ENCODE measurements at places on chromosomes 16 and 17.

DNA sequence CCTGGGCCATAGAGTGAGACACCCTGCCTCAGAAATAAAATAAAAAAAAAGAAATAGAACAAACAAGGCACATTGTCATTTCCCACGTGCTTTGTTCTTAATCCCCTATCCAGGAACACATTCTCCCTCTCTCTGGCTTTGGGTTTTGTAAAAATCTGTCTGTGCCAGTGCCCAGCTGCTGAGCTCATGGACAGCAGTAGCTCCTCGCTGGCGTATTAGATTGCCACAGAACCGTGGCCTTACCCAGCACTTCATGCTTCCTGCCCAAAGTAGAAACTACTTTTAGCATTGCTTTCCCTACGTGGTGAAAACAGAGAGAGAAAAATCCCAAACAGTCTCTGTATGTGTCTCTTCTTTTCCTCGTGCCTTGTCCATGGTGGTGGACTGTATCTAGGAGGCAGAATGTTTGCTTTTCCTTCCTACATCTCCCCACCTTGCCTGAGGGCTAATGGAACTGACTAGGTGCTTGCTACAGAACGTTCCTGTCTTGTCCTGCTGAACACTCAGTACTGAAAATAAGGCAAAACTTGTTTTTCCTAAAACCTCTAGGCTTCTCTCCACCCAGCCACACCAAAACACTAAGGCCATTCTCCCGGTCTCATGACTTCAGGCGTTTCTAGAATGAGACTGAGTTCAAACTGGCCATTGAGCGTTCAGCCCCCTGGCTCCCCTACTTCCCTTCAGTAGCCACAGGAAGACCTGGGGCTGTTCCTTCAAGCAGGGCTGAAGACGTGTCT is 26.1 kb downstream of the MNT start:
- no peak for DNase-seq

DNA sequence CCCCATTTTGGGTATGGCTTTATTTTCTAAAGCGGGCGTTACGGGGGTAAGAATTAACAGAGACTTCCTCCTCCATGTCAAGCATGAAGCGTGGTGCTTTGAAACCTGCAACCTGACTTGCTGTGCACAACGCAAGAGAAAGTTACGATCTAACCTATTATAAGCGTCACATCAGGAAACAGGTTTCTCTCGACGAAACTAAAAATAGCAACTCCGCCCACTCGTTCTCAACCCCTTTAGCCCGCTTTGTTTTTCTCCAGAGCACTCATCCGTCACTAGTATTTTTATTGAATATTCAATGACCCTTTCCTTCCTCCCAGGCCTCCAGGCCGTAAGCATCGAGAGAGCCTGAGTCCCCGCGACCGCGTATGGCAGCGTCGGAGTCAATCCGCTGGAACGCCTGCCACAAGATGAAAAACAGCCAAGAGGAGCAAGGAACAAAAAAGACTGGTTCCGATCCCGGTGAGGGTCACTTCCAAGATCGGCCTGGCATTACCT is 555 bp downstream of the NUP88 start:
- DNase-seq: peak; percentile 21

- peak; percentile 91 for DNase-seq
These were observed 5.9 kb upstream of the UBE2O start for GRCh38 chr17:76458580-76459490.

GRCh38 chr16:4572715-4573114 is 16.6 kb downstream of the C16orf96 start:
- no peak for DNase-seq

DNA sequence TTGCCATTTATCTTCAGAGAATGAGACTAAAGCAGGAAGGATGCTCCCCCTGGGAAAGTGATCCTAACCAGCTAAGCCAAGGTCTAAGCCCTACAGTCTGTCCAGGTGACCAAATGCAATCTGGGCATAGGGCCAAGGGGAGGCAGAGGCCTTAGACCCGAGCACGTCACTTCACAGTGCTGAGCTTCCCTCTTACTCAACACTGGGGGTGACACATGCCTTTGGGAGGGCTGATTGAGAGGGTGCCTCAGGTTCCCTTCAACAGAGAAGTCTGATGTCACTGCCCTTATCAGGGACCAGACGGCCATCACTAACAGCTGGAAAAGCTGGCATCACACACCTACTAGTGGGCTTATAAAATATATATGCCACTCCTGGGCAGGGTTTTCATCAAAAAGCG is 4.0 kb downstream of the CIAO2B start:
- no peak for DNase-seq

DNA sequence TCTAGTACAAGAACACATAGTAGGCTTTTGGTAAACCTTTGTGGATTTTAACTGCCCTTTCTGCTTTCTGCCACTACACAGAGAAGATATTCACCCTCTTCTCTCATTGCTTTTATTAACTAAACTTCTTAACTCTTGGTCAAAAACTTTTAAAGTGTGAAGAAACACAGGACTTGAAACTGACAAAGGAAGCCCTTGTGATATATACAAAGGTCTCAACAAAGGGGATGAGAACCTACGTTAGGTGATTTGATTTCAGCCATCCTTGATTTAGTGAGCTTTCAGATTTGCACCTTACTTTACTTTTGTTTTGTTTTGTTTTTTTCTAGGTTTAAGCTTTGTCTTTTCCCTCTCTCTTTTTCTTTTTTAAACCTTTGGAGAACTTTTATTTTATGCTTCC is 66.9 kb downstream of the TBX4 start:
- no peak for DNase-seq

DNA sequence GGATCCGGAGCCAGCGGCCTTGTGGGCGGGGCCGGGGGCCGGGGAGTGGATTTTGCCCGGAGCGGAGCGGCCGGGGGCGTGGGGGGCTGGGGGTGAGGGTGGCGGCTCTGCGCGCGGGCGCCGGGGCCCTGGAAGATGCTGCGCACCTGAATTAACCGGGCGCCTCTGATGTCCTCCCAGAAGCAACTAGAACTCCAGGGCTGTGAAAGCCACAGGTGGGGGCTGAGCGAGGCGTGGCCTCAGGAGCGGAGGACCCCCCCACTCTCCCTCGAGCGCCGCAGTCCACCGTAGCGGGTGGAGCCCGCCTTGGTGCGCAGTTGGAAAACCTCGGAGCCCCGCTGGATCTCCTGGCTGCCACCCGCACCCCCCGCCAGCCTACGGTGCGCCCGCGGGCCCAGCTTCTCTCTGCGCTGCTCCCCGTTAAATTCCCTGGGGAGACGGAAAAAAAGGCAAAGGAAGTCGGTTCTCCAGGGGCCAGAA is 549 bp downstream of the SLC26A11 start:
- peak; percentile 12 for DNase-seq

GRCh38 chr16:86929057-86929871 is 350.9 kb downstream of the FOXL1 start:
- no peak for DNase-seq

GRCh38 chr16:51638339-51639135 is 487.5 kb upstream of the SALL1 start:
- no peak for DNase-seq

DNA sequence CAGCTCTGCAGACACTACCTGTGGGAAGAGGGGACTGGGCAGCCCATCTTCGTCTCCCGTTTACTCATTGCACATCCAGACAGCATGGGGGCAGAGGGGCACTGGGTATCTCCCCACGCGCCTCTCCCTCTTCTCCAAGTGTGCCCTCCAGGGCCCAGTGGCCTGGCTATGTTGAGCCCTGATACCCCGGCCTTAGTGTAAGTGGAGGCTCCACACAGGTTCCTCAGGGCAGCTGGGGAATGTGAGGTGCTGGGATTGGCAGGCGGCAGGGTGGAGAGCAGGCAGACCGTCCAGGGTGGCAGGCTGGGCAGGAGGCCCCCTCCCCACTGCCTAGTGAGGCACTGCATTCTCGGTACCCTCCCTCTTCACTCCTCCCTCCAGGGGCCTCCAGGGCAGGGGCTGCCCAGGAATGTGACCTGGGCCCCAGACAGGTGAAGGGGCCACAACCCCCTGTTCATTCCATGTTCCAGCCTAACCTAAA is 13.2 kb upstream of the NAGLU start:
- no peak for DNase-seq

DNA sequence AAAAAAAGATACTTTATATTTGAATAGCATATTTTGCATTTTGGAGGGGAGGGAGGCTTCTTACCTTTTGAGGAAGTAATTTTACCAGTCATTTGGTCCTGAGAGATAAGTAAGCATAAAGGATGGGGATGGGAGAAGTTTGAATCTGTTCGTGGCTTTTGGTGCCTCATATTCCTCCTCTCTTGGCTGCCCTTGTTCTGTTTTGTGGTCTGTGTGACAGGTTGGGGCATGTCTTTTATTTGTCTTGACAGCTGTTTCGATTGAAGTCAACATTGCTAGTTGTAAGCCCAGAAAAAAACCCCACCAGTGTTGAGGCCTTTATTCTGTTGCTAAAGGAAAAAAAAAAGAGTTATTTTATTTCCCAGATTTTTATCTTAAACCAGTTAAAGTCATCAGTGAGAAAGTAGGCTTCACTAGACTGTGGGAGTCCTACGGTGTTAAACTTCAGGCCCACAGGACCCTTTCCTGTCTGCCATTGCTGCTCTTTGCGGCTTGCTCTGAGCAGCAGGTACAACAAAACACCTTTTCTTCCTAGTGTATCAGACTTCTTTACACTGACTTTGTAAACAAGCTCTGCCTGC is 11.4 kb downstream of the SLC7A6 start:
- DNase-seq: peak; percentile 31

GRCh38 chr16:11604783-11605563 is 18.3 kb upstream of the LITAF start:
- no peak for DNase-seq

GRCh38 chr17:43534909-43535308 is 11.2 kb downstream of the ETV4 start:
- DNase-seq: no peak

DNA sequence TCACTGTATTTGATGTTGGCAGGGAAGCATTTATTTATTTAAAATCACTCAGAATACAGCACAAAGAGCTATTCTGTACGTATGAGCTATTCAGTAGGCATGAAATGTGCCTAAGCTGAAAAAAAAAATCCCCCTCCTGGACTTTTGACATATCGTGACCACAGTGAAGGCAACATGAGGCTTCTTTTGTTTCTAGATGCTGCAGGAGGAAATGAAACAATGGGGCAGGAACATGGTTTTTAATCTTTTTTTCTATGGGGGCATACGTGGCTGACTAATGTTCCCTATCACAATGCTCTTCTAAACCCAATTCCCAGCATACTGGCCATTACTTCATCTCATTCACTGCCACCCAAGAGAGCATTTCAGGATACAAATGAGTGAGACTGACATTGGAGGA is 191.0 kb upstream of the PMFBP1 start:
- DNase-seq: no peak

DNA sequence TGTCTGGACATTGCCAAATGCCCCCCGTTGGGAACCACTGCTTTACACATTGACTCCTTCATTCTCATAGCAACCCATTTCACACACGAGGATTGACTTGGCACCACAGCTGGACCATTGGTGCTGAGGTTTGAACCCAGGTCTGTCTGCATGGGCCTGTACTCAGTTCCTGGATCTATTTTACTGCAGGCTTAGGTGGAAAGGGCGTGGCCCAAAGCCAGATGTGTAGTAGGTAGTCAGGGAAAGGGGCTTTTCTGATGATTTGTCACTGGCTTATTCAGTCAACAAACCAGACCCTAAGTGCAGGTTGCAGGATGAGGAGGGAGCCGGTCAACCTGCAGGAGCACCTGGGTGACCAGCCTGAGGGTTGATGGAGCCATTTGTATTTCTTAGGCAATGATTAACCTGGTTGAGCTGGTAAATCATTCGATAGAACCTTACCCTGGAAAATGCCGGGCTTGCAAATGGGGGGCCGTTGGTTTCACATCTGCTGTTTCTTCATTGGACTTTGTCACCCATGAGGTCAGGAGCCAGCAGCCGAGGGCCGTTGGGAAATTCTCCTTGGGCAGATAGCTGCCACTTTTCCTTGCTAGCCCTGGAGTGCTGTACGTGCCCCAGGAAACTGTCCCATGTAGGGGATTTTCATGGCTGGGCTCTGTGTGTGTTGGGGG is 104.4 kb downstream of the CMIP start:
- DNase-seq: no peak

DNA sequence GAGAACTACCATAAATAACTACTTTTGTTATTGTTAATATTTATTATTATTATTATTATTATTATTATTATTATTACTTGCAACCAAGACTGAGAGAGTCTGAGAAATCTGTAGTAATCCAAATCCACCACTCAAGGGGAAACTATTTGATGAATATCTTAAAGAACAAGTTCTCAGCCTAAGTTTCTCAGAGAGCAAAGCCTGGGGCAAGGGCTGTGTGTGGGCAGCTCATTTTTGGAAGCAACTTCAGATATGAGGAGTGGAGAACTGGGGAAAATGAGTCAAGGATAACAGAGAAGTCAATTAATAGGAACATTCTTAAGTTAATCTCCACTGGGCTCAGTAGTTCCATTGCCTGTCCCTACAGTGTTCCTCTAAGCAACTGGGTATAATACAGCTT is 57.1 kb upstream of the KCNJ16 start:
- DNase-seq: no peak

DNA sequence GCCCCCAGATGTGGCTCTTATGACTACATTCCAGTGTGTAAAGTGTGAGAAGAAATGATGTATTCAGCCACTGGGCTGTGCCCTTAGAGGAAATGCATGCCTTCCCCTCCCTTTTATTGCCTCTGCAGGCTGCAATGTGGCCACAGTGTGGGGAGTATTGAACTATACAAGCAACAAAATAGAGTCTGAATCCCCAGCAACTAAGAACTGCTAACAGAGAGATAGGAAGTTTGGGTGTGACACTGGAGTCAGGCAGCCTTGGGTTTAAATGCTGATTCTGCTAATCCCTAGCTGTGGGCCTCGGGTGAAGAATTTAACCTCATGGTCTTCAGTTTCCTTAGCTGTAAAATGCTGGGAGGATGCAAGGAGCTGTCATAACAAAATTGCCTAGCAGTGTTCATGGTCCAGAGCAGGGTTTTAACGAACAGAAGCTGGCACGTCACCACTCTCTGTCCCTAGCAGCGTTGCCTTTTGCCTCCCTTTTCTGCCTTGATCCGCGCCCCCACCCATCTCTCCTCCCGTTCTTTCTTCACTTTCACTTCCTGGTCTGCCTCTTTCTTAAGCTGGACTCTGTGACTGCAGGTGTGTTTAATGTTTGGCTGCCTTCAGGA is 50.3 kb downstream of the KPNA2 start:
- no peak for DNase-seq

- DNase-seq: no peak
These were observed 436 bp upstream of the BRIP1 start for GRCh38 chr17:61863801-61864126.

DNA sequence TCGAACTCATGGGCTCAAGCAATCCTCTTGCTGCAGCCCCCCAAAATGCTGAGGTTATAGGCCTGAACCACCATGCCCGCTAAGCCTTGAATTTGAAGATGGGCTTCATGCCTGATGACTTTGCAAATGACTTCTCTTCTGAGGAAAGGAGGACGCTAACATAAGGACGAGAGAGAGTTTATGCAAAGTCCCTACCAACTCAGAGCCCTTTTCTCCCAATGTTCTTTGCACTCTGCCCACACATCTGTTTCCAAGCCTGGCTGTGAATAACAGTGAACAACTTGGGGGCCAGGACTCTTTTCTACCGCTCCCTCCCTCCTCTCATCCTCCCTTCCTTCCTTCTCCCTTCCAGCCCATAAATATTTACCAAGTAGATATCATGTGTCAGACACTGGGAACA is 8.5 kb upstream of the NPIPB2 start:
- DNase-seq: no peak

Data from NCI-H524 (cell line).